A673 (cell line): ENCODE measurements at places on chromosomes 2 and 18.

DNA sequence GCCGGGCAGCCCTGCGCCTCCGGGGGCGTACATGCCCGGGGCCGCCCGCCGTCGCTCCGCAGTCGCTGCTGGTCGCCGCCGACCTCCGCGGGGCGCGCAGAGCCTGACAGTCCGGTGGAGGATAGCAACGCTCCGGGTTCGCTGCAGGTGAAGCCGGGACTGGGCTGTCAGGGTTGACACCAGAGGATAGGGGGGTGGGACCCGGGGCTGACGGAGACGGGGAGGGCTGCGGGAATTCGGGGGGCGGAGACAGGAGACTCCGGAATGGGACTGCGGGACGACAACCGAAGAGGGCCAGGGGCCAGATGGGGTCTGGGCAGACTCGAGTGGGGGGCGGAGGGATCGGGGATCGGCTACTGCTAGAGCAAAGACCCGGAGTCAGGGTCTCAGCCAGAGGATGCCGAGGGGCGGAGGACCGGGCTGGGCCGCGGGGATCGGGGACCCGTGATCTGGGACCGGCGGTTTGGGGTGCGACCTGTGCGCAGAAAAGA is 403 bp downstream of the TMEM127 start:
- peak; percentile 30 for DNase-seq

DNA sequence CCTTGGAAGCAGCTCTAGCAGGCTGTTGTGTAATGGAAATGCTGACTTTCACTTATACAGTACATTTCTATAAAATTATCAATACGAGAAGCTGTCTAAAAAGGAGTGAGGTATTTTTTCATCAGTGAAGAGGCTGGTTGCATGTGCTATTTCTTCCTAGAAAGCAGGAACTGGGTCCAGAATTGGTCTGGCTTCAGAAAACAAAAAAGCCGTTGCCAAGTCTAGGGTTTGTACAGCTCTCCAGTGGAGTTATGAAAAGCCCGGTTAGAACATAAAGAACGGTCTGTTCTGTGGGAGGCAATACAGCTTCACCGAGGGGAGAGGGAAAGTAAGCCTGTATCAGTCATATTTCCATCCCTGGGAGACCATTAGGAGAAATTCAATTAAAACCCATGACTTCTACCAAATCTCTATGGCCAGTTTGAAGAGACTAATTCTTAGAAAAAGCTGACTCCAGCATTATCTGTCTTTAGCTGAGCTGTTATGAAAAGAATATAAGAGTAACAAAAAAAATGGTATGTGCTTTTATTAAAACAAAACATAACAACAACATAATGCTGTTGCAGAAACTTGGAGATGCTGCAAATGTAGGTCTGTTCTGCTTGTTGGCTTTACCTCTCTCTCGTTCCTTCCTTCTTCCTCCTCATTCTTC is 217.0 kb downstream of the CMPK2 start:
- no peak for DNase-seq

DNA sequence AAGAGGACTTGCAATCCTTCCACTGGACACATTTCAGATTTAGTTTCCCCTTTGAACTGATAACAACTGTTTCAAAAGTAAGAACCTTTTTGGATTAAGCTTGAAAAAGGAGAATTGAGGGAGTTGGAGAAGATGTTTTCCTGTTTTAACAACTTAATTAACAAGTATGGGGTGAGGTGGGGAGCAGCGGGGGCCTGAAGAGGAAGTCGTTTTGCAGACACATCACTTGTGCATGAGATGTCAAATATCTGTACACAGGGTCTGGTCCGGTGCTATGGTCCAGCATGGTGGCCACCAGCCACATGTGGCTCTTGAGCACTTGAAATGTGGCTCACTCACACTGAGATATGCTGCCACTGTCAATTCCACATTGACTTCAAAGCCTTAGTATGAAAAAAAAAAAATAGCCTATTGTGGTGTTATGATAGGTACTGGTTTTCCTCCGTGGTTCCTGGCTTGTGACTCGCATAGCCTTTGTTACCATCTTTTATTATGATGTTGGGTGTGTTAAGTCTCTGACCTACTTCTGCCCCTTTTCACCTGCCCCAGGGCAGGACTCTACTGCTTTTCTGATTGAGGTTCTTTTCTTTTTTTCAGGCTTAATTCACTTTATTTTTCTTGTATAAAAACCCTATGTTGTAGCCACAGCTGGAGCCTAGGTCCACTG is 205.5 kb downstream of the BCL2 start:
- no peak for DNase-seq

- DNase-seq: no peak
These were observed 188.0 kb upstream of the TCF4 start for GRCh38 chr18:55775972-55776371.

DNA sequence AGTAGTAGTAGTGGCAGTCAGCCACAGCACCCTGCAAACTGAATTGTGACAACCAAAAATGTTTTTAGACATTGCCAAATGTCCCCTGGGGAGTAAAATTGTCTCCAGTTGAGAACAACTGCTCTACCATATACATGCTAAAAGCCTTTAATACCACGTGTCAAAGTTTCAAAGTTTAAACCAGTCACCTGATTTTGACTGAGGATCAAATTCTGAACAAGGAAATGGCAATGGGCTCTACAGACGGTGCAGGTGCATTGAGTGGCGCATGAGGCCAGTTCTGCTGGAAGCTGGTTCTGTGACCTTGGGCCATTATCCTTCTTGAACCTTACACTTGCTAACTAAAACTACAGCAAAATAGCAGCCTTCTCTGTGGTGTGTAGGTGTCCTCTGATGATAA is 85.0 kb downstream of the LIPG start:
- DNase-seq: no peak

- DNase-seq: no peak
These were observed 469.6 kb upstream of the MYT1L start for GRCh38 chr2:2800697-2801096.

GRCh38 chr2:20349513-20349921 is 1.1 kb downstream of the PUM2 start:
- DNase-seq: no peak

DNA sequence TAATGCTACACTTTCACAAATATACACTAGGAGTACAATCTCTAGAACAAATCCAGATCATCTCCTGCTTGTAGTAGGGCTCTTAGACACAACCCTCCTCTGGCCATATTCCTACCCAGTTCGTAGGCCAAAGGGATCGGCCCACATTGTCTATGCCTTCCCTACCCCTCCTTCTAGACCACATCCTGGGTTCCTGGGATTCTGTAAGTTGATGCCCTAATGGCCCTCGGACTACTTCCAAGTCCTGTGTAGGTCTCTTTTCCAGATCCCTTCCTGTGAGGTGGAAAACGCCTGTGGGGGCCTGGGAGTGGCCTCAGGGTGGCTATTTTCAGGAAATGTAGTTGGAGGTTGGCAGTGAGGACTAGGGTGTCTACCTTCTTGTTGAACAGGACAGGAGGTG is 289.7 kb downstream of the ZNF385B start:
- no peak for DNase-seq

DNA sequence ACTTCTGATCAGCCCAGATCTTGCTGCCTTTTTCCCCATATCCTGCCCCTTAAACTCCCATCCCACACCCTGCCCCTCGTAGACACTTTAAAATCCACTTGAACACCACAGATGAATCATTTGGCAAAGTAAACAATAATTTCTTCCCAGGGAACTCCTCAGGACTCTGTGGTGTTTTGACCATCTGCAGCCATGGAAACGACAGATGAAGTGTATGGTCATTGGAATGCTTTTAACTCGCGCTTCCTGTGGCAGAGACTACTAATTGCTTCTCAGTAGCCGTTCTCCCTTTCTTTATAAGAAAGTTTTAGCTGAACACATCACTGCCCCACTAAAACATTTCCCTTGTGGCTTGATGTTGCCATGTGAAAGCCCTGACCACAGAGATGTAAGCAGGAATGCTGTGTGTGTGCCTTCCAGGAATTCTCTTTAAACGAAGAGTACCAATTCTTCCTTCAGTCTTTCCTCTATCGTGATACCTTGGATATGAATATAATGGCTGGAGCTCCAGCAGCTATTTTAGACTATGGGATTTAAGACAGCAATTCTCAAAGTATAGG is 92.7 kb upstream of the PARD3B start:
- peak; percentile 50 for DNase-seq

GRCh38 chr2:55958756-55959155 is 35.2 kb upstream of the EFEMP1 start:
- no peak for DNase-seq

DNA sequence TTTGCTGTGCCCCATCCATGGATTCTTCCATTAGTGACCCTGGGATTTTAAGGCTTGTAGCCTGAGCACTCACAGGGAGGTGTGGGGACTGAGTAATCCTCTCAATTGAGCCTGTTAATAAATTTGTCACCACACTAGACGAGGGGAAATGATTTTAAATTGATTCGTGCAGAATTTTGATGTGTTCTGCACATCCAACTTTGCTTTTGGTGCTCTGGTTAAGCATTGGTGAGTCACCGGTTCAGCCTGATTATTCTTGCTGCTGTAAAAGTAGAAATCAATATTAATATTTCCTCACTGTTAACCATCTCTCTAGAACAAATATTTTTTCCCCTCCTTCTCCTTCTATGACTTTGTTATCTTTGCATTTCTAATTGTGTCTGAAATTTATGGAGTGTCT is 482.0 kb downstream of the TSN start:
- peak; percentile 15 for DNase-seq

- DNase-seq: no peak
These were observed 134.8 kb downstream of the PRKCE start for GRCh38 chr2:45786030-45786835.

GRCh38 chr2:98568161-98568956 is 40.0 kb downstream of the COA5 start:
- no peak for DNase-seq

GRCh38 chr2:230413479-230413878 is 2.5 kb upstream of the SP100 start:
- DNase-seq: no peak

GRCh38 chr2:207711750-207712530 is 500 bp downstream of the CCNYL1 start:
- peak; percentile 32 for DNase-seq

DNA sequence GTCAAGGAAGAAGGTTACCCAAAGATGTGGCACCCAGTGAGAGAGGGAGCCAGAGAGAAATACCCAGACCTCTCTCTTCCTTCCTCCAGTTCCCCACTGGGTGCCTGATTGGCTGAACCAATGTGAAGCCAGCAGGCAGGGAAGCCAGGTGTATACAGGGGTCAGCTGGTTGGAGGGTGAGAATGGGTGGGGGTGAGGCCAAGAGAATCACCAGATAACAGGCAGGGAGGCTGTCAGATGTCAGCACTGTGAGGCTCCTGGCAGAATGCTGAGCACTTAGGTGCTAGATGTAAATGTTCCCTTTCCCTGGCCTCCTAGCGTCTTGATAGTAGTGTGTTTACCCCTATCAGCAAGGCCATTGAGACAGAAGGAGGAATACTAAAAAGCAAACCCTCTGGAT is 104.0 kb upstream of the MGAT5 start:
- no peak for DNase-seq

DNA sequence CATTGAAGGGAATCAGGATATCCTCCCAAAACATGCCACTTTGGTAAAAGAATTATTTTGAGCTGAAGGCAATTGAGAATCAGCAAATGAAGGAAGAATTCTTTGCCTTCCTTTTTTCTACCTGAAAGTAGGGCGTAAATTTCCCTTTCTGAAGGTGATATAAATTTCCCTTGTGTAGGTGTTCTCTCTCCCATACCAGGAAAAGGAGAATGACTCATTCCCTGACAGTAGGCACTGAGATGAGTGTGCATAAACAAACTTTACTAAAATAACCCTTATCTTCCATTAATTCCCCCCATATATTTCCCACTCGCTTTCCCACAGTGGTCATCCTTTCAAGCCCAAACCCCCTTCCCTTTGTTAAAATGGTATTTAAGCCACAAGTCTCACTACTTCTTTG is 1339.0 kb downstream of the LRP1B start:
- no peak for DNase-seq

GRCh38 chr2:7392076-7392787 is 475.0 kb downstream of the RNF144A start:
- DNase-seq: no peak

DNA sequence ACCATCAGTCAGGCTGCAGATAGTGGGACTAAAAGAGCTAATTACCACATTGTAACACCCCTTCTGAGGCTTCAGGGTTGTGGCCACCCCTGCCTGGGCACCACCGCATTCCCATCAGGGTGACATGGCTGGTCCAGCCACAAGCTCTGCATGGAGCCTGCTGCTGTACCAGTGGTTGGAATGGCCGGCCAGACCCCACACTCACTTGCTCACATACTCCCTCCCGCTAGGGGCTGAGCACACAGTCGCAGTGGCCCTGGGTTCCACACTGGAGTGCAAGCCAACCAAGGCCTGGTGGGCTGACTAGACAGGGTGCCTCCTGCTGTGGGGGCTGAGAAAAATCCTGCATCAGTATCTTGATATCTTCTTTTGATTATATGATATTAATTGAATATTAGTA is 182.8 kb upstream of the STK17B start:
- no peak for DNase-seq

DNA sequence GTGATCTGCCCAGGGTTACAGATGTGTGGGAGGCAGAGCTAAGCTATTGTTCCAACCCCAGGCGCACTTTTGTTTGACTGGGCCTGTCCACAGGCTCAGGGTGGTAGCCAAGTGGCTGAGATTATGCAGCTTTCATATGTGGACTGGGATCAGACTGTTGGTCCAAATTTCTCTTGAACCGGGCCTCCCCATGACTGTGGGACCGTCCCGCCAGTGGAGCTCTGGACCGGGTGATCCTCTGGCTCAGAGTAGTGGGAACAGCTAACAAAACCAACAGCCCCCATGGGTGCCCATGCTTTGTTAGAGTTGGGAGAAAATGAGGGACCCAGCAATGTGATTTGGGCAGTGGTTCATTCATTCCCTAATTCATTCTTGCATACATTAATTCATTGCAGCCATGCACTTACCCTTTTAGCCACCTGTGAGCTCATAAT is 86.8 kb upstream of the HS6ST1 start:
- no peak for DNase-seq

GRCh38 chr2:65818873-65819451 is 386.6 kb upstream of the SPRED2 start:
- peak; percentile 20 for DNase-seq

DNA sequence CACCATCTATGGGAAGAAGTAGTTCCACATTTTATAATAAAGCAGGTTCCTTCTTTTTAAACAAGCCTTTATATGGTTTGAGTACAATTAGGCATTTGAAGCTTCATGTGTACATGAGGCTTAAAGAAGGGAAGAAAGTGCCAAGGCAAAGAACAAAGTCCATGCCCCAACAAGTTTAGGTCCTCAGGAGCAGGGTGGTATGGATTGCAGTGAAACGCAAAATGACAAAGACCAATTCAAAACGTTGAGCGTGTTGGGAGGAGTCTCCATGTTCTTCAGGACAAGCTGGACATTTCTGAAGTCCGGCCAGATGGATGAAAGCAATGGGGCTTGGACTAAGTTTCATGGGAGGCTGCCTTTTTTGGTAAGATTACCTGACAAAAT is 78.8 kb upstream of the FZD5 start:
- DNase-seq: no peak
